Head of caudate nucleus (tissue), 42 donors: ENCODE measurements at places on chromosomes 7 and 10.

- DNase-seq, result no peak
Measured at GRCh38 chr7:158263964-158264748, 323.5 kb downstream of the PTPRN2 start.

DNA sequence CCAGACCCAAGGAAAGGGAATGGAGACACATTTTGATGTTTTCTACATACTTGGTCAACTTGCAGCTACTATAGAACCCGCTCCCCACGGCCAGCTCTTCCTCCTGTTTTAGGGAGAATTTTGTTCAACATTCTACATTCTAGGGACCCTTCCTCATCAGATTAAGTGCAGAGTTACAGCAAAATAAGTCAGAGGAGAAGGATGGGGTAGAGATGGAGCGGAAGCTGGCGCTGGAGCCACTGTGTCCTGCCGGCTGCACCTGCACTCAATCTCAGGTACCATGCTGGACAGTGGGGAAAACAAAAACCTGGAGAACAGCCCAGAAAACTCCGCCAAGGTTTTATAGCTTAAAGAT lies 79.4 kb upstream of the EN2 start:
- DNase-seq, result no peak

DNA sequence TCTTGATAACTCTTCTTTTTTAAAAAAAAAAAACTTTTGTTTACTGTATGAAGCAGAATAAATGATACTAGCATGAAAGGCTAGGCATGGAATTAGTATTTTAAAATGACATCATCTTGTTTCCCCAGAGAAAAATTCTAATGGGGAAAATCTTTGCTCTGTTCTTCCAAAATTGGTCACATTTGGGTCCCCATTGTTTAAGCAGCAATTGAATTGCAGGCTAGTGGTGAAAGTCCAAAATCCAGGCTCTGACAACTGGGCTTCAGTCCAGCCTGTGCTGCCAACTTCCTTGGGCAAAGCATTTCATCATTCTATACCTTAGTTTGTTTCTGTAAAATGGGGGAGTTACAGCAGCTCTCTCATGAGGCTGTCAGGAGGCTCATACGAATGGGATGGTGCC lies 726.4 kb downstream of the KCNMA1 start:
- no peak for DNase-seq

- no peak for DNase-seq
Measured at GRCh38 chr10:9299966-9300365, 1245.5 kb downstream of the GATA3 start.

GRCh38 chr7:7920481-7920880 lies 48.1 kb upstream of the GLCCI1 start:
- no peak for DNase-seq

- no peak for DNase-seq
Measured at GRCh38 chr7:24857623-24858022, 100.4 kb upstream of the GSDME start.

DNA sequence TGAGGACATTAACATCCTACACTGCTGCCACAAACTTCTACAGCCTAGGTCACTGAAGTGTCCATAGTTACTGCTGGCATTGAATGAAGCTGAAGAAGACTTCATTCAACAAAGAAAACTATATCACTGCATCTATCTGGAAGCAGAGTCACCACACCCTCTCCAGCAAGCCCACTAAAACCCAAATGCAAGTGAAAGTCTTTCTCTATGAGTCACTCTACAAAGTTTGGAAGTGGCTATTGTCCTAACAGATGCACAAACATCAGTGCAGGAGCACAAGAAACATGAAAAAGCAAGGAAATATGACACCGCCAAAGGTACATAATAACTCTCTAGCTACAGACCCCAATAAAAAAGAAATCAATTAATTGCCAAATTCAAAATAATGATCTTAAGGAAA lies 43.5 kb upstream of the CAMK2B start:
- no peak for DNase-seq

DNA sequence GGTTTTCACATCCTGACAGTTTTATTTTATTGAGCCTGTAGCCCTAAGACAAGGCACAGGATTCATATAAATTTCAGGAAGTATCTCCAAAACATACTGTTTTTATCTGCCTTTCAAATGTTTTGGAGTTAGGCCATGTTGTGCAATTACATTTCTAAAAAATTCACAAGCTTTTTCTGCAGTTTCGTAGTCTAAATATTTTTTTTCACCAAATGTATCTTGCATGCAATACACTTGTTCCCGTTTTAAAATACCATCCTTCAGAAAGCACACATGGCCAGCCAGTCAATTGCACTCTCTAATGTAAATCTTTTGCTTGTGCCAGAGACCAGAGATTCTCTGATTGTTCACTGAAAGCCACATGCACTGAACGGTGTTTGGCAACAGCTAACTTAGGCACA lies 161.5 kb upstream of the PRKCQ start:
- no peak for DNase-seq

- DNase-seq, result no peak
Measured at GRCh38 chr7:65354263-65354662, 19.4 kb upstream of the ZNF92 start.

DNA sequence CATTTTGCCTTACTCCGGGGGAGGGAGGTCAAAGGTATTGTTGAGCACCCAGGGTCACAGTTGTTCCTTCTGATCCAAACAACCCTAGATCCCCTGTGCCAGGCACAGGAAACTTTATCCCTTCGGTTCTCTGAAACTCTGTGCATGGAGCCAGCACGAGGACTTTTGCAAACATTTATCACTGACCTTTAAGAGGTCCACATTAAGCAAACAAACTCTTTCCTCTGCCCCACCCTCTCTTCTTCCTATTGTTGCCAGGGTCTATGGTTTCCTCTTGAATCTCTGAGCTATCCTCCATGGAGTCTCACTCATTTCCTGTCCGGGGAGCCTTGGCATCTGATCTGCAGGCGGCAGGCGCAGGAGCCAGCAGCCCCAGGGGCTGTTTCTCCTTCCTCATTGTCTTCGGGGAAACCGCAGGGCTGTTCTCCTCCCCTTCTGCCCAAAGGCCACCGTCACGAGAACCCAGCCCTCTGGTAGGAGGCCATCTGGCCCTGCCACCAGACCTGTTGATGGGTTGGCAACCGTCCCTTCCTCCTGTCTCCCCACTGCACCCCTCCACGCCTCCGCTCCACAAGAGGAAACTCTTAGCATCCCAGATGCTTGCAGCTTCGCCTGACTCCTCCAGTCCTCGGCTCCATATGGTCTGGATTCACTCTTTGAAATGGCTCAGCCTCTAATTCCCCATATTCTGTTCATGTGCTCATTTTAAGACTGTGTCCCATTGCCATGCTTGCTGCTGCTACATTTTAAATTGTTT lies 327.3 kb upstream of the NRP1 start:
- peak; percentile 32 for DNase-seq
